ENCODE measurements at places on chromosomes 7 and 10.

DNA sequence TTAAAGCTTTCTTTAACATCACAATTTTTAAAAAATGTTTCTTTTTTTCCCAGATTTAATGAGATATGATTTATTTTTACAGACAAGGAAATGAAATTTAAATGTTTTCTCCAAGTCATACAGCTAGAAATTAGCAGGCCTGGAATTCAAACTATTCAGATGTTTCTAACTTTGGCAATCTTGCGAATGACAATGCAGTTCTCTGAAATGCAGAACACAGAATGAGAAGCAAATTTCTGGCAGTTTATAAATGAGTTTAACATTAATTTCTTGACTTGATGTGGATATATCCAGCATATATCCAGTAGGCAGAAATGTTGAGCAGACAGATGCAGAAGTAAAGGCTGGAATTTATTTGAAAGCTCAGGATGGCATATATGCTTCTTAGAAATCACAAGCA lies 227.5 kb downstream of the THSD7A start:
- DNase-seq, result no peak

GRCh38 chr10:43384252-43385221 lies 13.1 kb downstream of the FXYD4 start:
- no peak for DNase-seq

DNA sequence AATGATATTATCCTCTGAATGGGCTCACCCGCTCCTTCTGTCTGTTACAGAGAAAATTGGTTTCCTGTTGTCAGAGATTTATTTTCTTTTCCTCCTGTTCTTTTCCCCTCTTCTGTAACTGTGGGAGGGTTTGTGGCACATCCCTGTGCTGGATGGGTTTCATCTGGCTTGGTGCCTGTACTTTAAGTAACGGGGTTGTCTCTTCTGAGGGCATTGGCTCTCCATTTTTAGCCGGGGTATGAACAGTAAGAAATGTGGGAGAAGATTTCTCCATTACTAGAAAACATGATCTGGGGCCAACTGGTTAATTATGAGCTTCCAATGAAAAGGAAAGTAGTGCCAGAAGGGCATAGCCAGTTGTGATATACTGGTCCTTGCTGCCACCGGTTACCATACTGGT lies 142.6 kb downstream of the SND1 start:
- no peak for DNase-seq

GRCh38 chr10:63628526-63629362 lies 107.5 kb downstream of the REEP3 start:
- no peak for DNase-seq

DNA sequence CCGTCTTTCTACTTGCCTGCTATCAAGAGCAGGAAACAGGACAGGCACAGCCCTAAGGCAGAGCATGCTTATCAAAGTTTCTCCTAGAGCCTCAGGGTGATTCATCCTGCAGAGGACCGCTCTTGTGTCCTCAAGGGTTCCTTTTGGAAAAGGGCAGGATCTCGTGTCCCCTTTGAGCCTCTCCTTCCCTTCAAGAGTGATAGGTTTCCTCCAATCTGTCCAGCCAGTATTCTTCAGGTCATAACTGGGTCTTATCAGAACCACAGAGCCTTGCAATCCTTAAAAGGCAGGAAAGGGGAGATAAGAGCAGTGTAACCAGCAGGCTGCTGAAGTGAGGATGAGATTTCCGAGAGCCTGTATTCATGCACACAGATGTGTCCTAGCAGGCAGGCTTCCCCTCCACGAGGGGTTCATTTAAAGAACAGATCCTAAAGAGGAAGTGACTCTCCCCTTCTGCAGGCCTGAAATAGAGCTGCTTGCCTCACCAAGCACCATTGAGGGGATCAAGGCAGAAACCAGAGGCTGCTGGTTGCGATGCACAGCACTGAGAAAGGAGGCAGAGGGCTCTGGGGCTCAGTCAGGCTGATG lies 90.5 kb upstream of the SVIL start:
- no peak for DNase-seq

- DNase-seq, result no peak
Measured at GRCh38 chr7:41367967-41368882, 334.7 kb downstream of the INHBA start.

DNA sequence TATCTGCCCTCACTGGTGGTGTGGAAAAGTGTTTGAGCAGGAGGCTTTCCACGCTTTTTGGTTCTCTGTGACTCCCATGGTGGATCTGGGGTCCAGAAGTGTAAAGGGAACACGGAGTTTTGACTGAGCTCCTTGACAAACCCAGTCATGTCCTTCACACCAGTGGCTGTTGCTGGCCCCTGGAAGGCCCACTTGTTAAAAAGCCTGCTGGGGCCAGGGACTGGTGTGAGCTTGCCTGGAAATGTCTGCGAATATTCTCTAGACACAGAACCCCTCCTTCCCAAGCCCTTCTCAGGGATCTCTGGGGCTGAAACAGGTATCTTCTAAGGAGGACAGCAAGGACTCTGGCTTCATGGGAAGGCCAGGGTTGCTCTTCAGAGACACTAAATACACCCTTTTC lies 343.0 kb downstream of the TCERG1L start:
- DNase-seq, result no peak

Measured in keratinocyte (primary cell).